ENCODE measurements at places on chromosomes 3 and 15.

DNA sequence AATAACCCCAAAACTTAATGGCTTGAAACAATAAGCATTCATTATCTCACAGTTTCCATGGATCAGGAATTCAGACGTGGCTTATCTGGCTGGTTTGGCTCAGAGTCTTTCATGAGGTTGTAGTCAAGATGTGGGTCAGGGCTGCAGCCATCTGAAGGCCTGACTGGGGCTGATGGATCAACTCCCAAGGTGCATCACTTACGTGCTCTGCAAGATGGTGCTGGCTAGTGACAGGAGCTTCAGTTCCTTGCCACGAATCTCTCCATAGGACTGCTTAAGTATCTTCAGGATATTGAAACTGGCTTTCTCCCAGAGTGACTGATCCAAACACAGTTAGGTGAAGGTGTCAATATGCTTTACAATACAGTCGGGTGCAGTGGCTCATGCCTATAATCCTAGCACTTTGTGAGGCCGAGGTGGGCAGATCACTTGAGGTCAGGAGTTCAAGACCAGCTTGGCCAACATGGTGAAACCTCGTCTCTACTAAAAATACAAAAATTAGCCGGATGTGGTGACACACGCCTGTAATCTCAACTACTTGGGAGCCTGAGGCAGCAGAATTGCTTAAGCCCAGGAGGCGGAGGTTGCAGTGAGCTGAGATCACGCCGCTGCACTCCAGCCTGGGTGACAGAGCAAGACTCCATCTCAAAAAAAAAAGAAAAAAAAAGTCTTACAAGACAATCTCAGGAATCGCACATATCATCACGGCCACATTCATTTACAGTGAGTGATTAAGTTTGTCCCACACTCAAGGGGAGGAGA, 28.5 kb upstream of the PTPRG start:
- no peak for DNase-seq

DNA sequence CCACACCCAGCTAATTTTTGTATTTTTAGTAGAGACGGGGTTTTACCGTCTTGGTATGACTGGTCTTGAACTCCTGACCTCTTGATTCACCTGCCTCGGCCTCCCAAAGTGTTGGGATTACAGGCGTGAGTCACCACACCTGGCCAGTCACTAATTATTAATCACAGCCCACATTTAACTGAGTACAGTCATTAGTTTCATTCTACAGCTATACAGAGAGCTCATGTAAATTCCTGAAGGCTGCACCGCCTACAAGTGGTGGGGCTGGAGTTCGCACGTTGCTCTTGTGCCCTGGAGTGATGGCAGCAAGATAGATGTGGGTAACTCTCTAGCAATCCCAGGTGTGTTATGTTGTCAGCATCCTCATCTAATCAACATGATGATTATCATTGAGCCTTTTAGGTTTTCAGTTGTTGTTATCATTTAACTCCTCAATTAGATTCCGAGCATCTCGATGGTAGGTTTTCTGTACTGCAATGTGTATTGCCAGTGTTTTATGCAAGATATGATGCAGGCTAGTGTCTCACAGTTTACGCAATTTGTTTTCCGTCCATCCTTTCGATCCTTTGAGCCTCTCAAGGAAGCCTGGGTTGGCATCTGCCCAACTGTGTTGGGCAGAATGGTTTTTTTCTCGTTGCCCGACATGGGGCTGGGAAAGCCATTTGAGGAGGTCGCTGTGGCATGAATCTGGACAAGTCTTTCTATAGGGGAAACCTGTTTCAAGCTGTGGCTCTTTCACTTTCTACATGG, 216.3 kb downstream of the LPP start:
- DNase-seq = no peak

GRCh38 chr15:80436511-80437307, 32.5 kb downstream of the ARNT2 start:
- no peak for DNase-seq

- no peak for DNase-seq
Observed at GRCh38 chr15:75338661-75339240, 2.9 kb downstream of the COMMD4 start.

GRCh38 chr15:101175401-101175800, 76.4 kb downstream of the CHSY1 start:
- DNase-seq = no peak

DNA sequence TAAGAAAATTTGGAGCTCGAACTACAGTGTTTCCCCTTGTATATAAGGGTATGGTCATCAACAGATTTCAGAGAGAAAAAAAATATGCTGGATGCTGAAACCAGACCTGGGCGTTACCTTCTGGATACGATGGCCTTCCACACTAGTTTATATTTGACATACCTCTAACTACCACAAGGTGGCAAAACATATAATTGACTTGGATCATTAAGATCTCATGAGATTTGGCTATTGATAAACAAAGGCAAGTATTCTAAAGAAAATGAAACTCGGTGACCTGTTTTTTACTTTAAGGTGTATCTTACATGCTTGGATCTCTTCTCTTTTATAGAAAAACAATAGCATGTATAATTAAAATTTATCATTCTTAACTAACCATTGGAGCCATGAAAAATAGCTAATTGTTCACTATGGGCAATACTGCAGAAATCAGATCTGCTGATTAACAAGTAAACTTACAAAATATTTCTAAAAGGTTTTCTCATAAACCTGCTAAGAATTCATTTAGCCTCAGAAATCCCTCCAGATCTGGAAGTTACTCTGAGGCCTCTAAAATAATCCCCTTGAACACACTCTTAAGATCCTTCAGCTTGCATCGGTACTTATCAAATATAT, 300.6 kb upstream of the KCNH8 start:
- no peak for DNase-seq

DNA sequence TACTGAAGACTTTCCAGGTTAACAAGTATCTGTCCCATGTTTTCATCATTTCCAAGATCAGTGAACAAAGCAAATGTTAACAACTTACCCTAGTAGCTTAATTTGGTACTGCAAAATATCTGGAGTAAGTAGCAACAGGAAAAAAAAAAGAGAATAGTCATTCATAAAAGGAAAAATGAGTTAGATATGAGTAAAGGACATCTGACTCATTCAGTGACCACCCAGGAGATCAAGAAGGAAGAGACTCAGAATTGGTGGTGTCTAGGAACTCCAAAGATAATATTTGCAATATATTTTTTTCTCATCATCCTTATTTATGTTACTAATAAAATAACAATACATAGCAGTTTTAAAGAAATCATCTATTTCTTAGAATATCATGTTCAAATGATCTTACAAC, 253.8 kb upstream of the COL8A1 start:
- DNase-seq = no peak

DNA sequence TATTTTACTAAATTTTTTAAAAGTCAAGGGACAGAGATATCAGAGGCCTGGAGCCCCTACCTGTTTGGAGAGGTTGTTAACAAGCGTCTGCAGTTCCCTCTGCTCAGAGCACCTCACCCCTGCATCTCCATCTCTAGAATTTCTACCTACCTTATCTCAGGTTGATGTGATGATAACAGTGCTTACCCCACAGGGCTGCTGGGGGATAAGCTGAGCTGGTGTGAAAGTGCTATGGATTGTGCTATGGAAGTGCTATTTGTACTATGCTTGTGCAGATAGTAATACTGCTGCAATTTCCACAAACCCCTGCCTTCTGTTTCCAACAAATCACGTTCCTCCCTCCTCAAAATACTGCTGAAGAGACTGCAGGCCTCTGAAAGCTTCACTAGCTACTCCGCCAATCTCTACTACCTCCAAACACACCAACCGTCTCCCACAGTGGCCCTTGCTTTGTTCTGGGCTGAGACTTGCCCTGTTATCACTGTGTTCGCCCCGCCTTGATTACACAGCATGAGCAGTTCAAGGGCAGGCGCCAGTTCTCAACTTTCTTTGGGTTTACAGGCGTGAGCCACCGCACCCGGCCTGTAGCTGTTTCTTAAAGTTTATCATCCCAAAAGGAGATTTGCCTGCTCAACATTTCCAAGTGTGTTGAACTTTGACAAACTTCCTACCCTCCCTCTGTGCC, 28.4 kb upstream of the PARL start:
- DNase-seq = no peak

DNA sequence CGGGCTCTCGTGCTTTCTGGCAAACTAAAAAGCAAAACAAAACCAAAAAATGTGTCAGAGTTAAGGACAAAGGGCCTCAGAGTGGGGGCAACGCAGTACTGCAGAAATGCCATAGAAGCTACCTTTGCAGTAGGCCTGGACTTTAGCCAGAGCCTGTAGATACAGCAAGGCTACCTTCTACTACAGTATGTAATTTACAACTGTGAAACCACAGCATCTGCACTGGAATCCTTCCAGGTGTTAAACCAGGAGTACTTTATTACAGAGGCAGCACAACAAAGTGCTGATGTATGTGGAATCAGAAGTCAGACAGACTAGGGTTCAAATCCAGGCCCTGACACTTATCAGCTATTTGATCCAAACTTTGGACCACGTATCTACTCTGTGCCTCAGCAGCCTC, 34.9 kb downstream of the RUBCN start:
- no peak for DNase-seq

- DNase-seq = no peak
Observed at GRCh38 chr3:56351537-56351936, 116.7 kb downstream of the ERC2 start.

- no peak for DNase-seq
Observed at GRCh38 chr3:126344380-126345041, 12.7 kb downstream of the KLF15 start.

DNA sequence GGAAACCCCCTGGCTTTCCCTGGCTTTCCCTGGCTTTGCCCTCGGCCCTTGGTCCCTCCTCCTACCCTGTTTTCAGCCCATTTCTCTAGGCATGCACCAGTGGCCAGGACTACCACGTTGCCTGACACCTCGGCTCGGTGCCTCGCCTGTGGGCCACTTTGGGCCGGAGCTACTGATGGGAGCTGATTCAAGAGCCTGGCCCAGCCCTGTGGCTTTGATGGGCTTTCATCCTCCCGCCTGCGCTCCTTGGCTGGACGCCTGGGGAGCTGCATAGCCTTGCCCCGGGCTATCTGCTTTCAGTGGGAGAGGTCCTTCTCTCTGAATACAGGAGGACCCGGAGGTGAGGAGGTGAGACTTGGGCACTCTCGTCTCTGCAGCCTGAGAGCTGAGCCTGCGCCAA, 192.7 kb upstream of the HES1 start:
- DNase-seq = no peak

- no peak for DNase-seq
Observed at GRCh38 chr3:48436855-48437254, 3.1 kb downstream of the CCDC51 start.

DNA sequence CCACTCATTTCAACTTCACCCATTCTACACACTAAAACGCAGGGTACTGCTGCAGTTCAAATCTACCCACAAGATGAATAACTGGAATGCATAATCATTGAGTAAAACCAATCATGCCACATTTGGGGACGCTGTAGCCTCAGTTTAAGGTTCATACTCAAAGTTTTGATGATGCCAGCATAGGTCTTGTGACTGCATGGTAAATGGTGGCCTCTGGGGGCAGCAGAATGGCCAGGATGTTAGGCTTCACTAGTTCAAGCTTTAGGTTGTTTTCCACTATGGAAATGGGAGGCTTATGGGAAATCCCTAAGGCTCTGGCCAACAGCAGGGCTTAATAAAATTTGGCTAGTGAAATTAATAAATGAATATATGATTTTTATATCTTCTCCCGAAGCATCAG, 104.3 kb upstream of the TSC22D2 start:
- DNase-seq = no peak

GRCh38 chr15:78450285-78450858, 12.4 kb downstream of the IREB2 start:
- DNase-seq = no peak

DNA sequence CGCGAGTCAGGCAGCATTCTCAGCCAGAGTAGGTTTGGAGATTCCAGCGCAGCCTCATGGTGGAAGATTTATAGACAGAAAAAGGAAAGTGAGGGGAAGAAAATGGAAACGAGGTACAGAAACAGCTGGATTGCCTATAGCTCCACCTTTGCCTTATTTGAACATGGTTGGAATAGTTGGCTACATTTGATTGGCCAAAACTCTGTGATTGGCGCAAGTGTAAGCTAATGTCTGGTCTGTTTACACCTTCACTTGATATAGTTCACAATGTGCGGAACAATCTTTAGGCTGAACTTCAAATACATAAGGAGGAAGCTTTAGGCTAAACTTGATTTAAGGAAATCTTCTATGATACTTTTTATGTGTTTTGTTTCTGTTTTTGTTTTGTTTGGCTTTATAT, 1191.9 kb downstream of the NSUN3 start:
- DNase-seq = no peak

GRCh38 chr15:91342097-91342496, 242.0 kb downstream of the SV2B start:
- no peak for DNase-seq

- no peak for DNase-seq
Observed at GRCh38 chr3:105837143-105837740, 31.6 kb downstream of the CBLB start.

DNA sequence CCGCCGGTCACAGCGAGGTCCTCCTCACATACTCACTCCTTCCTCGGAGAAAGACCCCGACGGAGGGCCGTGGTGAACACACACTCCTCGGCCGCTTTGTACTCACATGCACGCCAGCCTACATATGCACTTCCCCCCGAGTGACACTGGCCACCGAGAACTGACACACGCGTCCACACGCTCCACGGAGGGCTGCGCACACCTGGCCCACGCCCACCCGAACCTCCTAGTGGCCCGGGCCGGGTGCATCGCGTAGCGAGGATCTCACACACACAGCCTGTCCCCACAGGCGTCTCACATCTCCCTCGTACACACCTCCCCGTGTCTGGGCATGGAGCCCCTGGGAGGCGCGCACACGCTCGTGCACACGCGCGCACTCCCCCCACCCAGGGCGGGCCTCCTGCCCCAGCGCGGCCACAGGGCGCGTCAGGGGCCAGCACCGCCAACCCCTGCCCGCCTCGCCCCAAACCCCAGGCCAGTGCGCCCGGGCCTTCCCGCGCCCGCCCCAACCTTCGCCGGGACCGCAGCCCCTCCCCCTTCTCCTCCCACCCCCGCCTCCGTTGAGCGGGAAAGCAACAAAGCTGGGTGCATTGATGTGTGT, 411 bp upstream of the C3orf70 start:
- DNase-seq = no peak

DNA sequence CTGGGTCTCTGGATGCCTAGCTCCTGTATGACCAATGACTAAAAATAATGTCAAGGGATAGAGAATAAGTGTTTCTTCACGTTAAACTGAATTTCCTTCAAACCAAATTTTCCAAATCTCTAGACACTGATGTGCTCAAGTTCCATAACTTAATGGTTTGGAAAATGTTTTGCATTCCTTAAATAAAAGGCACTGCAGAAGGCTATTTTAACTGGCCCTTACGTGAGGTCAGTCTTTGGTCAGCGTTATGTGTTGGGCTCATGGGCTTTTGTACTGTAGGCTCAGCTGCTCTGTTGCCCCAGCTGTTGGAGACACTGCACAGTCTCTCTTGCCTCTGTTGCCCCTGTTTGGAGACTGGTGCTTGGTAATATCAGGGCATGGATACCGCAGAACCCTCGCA, 188.5 kb downstream of the TPRG1 start:
- no peak for DNase-seq

GRCh38 chr3:102617381-102617780, 182.6 kb downstream of the ZPLD1 start:
- DNase-seq = no peak

- DNase-seq = no peak
Observed at GRCh38 chr3:44468572-44469520, 8.6 kb downstream of the ZNF445 start.

GRCh38 chr3:158925828-158926494, 124.1 kb downstream of the MFSD1 start:
- no peak for DNase-seq

Data from thoracic aorta (tissue), 2 donors.